ENCODE measurements at places on chromosomes 5 and 9. TPM values are rescaled to one million over a fixed set of nuclear protein-coding genes. Genes with fewer than 3 reads are reported as not detected.

DNA sequence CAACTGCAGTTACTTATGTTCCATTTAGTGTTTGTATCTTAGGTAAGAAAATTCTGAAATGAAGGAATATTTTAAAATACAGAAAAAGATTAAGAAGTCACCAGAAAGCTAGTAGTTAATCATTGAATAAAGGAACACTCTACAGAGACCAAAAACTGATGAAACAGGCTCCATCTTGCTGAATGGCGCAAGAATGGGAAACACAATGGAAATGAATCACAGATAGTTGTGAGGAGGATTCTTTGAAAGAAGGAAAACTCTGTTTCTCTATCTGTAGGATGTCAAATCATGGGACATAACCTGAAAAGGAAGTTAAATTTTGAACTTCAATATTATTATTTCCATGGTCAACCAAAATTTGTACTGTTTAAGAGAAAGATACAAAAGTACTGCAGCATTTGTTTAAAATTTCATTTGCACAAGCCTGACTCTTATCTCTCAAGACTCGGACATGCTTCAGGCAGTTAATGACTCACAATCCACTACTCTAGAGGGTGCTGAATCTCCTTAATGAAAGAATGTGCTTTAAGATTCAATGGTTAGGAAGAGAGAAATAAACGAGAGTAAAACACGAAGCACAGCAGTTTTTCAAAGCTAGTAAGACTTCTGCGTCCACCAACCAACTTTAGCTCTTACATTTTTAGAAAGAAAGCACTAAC, 1064.4 kb upstream of the DMAC1 start:
- no peak overlapping the region for H3K4me3 ChIP-seq
- H3K36me3 ChIP-seq: no peaks in the 10 kb centered on the region

DNA sequence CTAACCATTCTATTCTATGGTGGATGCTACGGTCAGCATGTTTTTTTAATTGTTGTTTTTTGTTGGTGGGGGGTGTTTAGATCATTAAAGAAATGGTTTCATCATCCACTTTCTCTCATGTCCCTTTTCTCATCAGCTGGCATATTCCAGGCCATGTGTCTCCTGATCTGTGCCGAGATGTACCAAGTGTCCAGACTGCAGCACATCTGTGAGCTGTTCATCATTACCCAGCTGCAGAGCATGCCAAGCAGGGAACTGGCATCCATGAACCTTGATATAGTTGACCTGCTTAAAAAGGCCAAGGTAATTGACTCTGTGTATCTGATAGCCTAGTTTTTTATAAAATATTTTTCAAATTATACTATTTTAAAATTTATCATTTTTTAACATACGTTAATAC, 38.9 kb downstream of the GLRX start:
- peaks cover 39% of the 10 kb centered on the region for H3K4me1 ChIP-seq
- DNase-seq: no peak
- no peak overlapping the region for H3K4me3 ChIP-seq
- no peaks in the 10 kb centered on the region for H3K27me3 ChIP-seq
- H3K36me3 ChIP-seq: peaks cover 9% of the 10 kb centered on the region
- H3K27ac ChIP-seq: no peak overlapping the region

DNA sequence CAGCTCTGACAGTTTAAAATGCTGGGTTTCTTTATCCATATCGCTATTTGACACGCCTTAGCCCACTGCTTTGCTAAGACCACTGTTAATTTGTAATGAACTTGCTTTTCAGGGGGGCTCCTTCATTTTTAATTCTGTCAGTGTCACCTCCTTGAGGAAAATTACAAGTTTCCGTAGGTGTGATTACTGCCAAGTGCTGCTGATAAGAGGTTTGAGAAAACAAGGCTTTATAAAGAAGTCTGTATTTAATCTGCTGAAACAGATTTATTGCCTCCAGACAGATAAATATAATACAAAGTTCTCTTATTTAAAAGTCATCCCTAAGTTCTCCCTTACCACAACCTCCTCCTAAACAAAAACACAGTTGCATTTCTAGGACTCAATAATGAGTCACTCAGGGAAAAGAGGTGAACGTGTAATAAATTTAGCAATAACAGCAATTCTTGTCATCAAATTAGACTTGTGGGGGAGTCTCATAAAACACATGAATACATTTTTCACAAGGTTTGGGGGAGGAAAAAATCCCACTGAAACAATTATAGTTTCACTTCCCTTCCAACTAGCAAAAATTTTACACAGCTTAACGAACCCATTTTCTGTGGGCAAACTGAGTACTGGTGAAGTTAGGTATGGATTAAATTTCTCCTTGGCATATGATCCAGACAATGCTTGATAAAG, 72.8 kb downstream of the MAPKAP1 start:
- H3K4me3 ChIP-seq: no peak overlapping the region
- H3K36me3 ChIP-seq: no peaks in the 10 kb centered on the region
- H3K4me1 ChIP-seq: peaks cover 58% of the 10 kb centered on the region
- H3K27me3 ChIP-seq: no peaks in the 10 kb centered on the region
- no peak overlapping the region for H3K27ac ChIP-seq

DNA sequence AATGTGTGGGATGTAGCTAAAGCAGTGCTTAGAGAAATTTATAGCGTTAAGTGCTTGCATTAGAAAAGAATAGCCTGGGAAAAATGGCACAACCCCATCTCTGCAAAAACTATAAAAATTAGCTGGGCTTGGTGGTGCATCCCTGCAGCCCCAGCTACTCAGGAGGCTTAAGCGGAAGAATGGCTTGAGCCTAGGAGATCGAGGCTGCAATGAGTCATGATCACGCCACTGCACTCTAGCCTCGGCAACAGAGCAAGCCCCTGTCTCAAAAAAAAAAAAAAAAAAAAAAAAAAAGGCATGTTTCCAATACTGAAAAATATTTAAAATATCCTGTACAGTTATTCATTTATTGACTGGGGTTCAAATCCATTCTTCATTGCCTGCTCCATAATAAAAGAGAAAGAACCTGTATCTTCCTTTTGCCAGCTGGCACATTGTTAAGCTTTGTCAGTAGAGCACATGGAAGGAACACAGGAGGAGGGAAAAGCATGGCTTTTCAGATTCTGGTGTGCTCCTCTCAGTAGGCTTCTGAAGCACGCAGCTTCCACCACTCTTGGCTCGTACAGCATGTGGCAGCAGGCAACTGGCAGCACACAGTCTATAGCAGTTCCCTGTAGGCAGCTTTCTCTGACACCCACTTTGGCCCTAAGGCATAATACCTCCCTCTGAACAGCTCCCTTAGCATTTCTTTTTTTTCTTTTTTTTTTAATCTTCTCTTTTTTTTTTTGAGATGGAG, 73.5 kb downstream of the TRIM36 start:
- no peak overlapping the region for H3K27ac ChIP-seq
- H3K4me1 ChIP-seq: no peaks in the 10 kb centered on the region
- no peak for DNase-seq
- no peak overlapping the region for H3K4me3 ChIP-seq
- H3K36me3 ChIP-seq: no peaks in the 10 kb centered on the region

DNA sequence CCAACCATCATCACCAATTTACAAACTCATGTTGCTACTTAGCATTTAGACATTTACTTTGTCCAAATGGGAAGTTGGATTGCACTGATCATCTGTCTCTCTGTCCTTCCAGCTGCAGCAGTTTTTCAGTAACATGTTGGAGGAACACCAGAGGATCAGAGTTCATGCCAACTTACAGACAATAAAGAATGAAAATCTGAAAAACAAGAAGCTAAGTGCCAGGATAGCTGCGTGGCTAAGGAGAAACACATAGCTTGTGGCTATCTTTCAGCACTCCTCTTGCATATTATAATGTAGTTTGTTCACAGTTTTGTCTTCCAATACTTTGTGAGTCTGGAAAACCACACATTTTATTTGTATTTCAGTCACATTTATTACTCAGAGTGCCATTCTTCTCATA, 6.4 kb upstream of the ARL14EPL start:
- H3K27ac ChIP-seq: no peak overlapping the region
- no peaks in the 10 kb centered on the region for H3K4me1 ChIP-seq
- no peaks in the 10 kb centered on the region for H3K36me3 ChIP-seq

DNA sequence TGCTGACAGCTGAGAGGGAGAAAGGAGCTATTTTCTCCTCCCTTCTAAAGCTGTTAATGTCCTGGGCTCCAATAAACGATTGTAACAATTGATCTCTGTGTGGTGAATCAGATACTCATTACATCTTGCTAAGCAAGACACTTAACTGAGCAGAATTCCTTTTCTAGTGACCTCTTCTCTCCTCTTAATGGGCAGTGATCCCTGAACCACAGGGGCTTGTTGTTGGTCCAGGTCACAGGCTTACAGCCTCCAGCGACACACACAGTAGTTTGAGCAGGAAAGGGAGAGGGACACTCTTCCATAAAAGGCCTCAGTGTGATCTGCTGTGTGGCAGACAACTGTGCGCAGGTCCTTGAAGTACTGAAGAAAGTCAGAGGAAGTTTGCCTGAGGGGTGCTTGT, 58.5 kb upstream of the MYO10 start:
- no peaks in the 10 kb centered on the region for H3K27me3 ChIP-seq
- no peak overlapping the region for H3K4me3 ChIP-seq
- no peak overlapping the region for H3K27ac ChIP-seq
- DNase-seq: no peak
- H3K4me1 ChIP-seq: no peaks in the 10 kb centered on the region
- no peaks in the 10 kb centered on the region for H3K36me3 ChIP-seq

GRCh38 chr5:122218778-122219177, 89.4 kb downstream of the ZNF474 start:
- no peaks in the 10 kb centered on the region for H3K4me1 ChIP-seq
- no peak for DNase-seq
- H3K4me3 ChIP-seq: no peak overlapping the region
- H3K36me3 ChIP-seq: no peaks in the 10 kb centered on the region

The BTNL8 gene
- total RNA-seq: 5.3 TPM

The CORO2A gene
- total RNA-seq: 26.1 TPM

Measured in lower lobe of right lung (tissue), 2 donors.